ENCODE measurements at places on chromosomes 4 and X. TPM values are rescaled to one million over a fixed set of nuclear protein-coding genes. Genes with fewer than 3 reads are reported as not detected.

The PNMA6F gene
- not detected for total RNA-seq

The MAGEB17 gene
- not detected for total RNA-seq

The GLOD5 gene
- not detected for total RNA-seq

DNA sequence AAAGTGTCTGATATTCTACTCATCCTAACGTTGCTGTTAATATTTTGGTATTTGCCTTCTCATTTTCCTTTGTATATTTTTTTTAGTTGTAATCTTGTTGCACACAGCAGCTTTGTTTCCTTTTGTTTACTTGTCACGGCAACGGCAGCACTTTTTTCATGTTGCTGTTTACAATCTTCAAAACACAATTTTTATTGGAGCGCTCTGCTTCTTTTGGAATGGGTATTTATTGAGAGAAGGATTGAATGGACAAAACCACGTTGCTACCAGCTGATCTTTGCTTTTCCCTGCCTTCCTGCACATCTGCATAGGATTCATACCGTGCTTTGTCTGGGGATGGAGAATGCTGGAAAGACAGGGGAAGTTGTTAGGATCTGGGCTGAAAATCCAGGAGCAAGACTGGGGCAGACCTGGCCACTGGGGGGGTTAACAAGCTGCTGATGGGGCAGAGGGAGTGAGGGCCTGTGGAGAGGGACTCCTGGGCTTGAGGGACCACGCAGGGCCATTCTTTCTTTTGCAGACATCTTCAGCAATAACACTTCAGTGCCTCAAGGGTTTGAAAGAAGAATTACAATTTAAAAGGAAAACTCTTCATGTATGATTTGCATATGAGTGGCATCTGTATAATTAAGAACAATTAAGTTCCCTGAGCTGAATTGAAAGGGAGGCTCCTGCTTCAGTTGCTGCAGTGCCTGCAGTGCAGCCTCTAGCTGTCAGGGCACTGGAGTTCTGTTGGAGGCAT lies 69.8 kb downstream of the TMEM131L start:
- H3K27ac ChIP-seq, result no peak overlapping the region
- H3K4me3 ChIP-seq, result no peak overlapping the region
- no peaks in the 10 kb centered on the region for H3K36me3 ChIP-seq
- peaks cover 6% of the 10 kb centered on the region for H3K4me1 ChIP-seq

DNA sequence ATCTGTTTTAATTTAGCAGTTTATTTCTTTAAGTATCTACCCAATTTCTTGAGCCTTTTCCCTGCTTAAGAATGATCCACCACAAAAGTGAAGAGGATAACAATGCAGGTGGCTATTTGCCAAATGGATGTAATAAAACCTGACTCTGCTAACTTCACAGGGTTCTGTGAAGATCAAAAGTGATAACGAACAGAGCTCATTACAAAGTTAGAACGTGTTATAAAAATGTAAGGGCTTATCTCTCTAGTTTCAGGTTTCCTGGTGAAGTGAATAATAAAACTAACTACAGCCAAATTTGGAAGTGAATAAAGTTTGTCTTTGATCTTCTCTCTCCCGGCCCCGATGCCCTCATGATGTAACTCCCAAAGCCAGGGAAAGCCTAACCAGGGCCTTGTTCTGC lies 497.9 kb downstream of the SMARCA1 start:
- no peaks in the 10 kb centered on the region for H3K36me3 ChIP-seq
- no peak overlapping the region for H3K27ac ChIP-seq
- H3K4me1 ChIP-seq, result no peaks in the 10 kb centered on the region
- no peak for DNase-seq
- H3K4me3 ChIP-seq, result no peak overlapping the region

GRCh38 chrX:20063716-20064351 lies 52.9 kb downstream of the MAP7D2 start:
- H3K27ac ChIP-seq, result no peak overlapping the region
- H3K4me3 ChIP-seq, result no peak overlapping the region
- no peaks in the 10 kb centered on the region for H3K27me3 ChIP-seq
